ENCODE measurements at places on chromosomes 2 and 18.

GRCh38 chr2:61469424-61470121 is 1.3 kb downstream of the USP34 start:
- DNase-seq, result no peak

DNA sequence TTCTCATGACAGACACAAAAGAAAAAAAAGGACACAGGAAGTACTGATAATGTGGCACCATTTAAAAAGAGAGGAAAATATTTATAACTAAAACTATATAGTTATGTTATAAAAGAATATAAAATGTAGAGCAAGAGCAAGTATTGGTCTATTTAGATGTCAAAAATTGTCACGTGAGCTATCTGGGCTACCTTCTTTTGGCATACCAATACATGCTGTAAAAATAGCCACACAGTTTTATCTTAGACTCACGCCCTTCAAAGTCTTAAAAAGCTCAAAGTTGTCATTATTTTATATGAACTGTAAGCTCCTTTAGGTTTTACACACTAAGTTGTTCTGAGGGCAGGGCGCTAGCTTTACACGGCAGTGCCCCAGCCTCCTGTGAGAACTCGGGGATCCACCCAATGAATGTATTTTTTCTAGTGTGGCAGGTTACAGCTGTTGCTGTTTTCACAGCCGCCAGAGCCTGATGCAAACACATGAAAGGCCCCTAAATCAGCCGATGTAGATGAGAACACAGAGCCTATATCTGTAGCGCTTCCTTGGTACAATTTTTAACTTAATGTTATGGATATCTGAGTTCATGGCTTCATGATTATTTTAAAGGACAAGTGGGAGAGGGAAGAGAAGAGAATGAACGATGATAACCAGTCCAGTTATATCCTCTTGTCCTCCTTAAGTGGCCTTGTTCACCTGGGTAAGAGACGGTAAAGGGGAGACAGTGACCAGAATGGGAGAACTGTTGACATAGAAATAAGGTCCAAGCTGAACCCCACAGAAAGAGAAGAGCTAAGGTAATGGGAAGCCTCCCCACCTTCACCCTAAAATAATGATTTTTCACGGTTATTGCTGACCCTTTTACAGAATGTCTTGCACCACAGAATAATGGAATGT is 130.8 kb downstream of the CACNB4 start:
- no peak for DNase-seq

GRCh38 chr2:9740382-9741073 is 102.7 kb upstream of the TAF1B start:
- no peak for DNase-seq

- no peak for DNase-seq
These were observed 74.4 kb downstream of the ID2 start for GRCh38 chr2:8756230-8756629.

DNA sequence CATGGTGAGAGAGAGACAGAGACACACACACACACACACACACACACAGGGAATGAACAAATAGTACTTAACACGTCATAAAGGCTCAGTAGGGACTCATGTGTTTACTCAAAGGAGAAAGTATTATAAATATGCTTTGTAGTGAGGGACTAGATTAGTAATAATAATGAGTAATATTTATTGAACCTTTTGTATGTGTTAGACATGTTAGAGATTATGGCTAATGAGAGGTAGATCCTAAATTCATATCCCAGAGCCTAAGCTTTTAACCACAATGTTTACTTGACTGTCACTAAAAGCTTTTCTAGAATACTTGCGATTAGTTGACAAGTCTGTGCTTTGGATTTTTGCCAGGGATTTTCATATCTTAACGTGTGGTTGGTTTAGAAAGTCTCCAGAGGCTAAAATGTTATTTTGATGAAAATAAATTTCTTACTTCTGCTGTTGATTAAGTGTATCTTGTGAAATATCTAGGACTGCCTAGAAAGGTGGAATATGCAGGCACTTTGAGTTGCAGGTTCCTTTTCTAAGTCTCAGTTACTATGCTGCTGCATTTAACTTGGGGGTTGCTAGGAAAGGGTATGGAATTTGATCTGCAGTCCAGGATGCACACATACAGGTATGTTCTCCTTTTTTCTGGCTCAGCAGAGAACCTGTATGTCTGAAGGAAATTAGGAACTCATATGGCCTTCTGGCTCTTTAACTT is 64.5 kb downstream of the UBR3 start:
- DNase-seq, result no peak

DNA sequence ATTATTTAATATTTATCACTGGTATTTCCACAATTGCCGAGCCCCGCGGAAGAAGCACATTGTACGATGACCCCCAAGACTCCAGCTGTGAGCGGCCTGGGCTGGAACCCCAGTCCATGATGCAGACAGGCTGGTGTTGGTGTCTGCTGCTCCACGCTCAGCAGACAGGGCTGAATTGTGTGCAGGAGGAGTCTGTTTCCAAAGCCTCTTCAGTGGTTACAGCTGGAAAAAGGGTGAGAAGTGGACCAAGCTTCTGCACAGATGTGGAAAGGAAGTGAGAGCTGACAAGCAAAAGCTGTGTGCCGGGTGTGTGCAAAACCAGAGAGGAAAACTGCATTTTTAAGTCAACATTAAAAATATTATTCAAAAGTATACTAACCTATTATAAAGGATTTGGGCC is 500.4 kb downstream of the GALR1 start:
- DNase-seq, result no peak

- no peak for DNase-seq
These were observed 88.8 kb downstream of the CD8B2 start for GRCh38 chr2:106575955-106576354.

GRCh38 chr2:121633463-121633862 is 15.8 kb downstream of the CLASP1 start:
- DNase-seq, result no peak

DNA sequence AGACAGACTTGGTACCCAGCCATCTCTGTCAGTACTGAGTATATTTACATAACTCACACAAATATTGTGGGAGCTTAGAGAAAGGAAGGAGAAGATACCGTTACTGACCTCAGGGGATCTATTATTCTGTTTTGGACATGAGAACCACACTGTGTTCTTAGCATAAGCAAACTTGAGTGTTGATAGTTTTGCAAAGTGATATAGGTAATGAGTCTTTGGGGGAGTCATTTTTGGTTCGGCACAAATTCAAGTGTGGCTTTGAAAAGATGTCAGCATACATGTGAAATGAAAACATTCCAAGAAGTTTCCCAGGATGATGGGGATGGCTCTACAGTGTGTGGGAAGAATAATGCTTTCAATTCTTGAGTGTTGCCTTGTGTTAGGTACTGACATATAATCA is 24.1 kb downstream of the SMARCAL1 start:
- DNase-seq, result no peak

DNA sequence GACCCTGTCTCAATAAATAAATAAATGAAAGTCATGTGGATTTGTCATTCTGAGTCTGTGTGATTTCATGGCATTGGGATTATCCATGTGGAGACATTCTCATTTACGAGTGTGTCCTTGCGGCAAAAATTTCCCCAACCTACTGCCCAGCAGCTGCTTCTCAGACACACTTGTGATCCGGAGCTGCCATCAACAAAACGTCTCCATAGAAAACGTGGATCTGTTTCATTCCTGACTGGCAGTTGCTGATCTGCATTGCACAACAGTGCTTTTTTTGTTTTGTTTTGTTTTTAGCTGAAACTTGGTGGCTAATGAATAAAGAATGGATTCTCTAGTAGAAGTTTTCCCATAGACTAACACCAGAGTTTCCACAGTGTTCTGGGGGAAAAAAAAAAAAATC is 74.7 kb downstream of the TGIF1 start:
- no peak for DNase-seq

GRCh38 chr2:128494307-128494639 is 175.6 kb upstream of the HS6ST1 start:
- DNase-seq, result no peak

GRCh38 chr18:24930971-24931370 is 421.0 kb downstream of the ZNF521 start:
- no peak for DNase-seq

GRCh38 chr2:190759749-190760213 is 110.9 kb downstream of the NAB1 start:
- DNase-seq, result no peak

DNA sequence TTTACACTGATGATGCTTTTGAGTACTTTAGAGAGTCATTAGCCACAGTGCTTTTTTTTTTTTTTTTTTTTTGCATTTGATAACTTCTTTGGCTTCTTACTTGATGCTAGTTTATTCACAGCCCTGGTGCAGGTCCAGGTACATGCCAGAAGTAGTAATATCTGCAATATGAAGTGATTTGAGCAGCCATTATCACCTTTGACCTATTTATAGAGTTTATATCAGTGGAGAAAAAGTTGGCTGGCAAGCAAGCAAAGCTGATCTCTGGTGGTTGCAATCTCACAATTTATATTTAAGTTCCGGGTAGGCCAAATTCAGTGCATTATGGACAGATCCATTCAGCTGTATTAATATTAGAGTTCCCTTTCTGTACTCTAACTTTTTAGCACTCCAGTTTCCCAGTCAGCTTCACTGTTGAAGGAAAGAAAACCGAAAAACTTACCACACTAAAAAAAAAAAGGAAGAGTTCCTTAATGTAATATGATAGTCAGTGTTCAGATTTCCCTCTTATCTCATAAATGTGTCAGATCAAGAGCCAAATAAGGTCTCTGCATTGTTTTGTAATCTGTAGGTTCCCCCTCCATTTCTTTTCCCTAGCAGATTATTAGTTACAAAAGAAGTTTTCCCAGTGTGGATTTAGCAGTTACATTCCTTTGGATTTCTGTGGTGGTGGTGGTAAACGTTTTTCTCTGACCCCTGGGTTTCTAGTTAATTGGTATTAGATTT is 78.6 kb downstream of the HAUS1 start:
- DNase-seq, result no peak

- DNase-seq, result no peak
These were observed 134.0 kb upstream of the LYPD1 start for GRCh38 chr2:132804051-132804450.
